SHP77 treated with DMSO at 0.1 percent for 48 hours (cell line): ENCODE measurements at places on chromosomes 7 and 10.
A peak's percentile ranks its signal among the peaks of the same experiment; 100 is the strongest.

DNA sequence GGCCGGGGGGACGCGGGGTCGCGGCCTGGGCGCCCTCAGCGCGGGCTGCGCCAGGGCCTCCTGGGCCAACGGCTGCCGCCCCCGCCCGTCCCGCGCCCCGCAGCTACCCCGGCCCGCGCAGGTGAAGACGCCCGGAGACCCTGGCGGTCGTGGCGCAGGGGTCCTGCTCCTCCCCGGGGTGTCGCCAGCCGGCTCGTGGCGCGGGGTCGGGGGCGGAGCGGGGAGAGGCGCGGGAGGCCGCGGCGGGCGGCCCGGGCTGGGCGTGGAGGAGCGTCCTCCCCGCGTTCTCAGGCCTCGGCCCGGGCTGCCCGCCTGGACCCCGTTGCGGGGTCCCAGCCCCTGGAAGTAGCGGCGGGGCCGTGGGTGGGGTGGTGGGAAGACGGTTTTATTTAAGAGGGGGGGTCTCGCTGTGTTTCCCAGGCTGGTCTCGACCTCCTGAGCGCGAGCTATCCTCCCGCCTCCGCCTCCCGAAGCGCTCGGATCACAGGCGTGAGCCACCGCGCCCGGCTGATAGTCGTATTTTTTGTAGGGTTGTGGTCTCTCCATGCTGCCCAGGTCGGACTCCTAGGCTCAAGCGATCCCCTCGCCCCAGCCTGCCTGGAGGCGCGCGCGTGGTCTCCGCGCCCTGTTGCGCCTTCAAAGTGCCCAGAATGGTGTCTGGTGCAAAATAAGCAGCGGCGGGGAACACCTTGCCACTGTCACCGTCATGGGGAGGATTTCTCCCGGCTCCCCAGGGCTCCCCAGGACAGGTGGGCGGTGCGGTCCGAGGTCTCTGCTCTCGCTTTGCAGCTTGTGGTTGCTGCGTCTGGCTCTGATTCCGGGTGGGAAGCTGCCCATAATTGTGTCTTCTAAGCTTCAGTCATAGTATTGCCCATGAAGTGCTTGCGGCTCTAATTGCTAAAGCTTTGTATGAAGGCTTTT lies 15.3 kb upstream of the SUN1 start:
- DNase-seq: no peak

GRCh38 chr7:108234281-108234680 lies 104.1 kb upstream of the LAMB4 start:
- DNase-seq: no peak

DNA sequence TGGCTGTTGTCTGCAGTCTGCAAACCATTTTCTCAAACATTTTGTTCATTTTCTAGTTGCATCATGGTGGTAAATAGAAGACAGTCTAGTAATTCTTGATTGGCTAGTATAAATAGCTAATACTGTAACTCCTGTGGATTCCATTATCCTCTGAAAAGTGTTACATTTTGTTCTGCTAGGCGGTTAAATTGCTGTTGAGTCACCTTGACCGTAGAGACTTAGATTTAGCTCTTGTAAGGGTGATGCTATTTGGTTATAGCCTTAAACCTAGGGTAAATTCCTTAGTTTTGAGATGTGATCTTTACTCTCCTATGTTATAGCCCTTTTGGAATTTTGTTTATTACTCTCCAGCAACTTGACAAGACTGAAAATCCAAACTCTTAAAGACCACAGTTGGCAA lies 58.8 kb downstream of the SHOC2 start:
- DNase-seq: no peak

DNA sequence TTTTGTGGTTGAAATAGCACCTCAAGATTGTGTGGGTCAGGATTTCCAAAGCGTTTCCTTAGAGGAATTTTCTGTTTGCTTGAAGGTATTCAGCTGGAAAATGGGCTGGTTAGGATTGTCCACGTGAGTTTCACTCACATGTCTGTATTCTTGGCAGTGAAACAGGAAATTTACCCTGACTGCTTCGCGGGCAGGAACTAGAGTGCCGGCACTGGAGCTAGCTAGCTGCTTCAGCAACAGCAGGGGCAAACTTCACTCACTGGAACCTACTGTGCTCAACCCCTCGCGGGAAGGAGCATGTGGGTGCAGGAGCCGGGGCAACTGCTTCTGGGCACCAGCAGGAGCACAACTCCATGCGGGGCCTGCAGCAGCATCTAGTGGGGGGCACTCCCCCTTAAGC lies 38.0 kb upstream of the RTKN2 start:
- DNase-seq: no peak

- DNase-seq: peak; percentile 14
Measured at GRCh38 chr10:80770239-80770638, 232.5 kb downstream of the SH2D4B start.

DNA sequence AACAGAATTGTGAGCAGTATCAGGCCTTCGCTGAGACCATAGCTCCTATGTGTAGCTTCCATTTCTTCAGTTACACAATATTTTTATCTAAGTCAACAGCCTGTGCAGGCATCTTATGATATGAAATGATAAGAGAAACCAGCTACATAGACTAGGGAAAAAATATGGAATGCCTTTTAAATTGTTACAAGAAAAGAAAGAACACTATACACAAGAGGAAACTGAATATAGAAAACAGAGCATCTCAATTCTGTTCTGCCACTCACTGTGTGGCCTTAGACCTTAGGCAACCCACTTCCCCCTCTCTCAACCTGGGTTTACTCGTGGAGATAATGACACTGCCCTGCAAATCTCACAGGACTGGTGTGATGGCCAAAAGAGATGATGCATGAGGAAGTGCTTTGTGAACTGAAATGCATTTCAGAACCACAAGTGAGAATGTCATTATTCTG lies 132.9 kb downstream of the LRRN3 start:
- no peak for DNase-seq

GRCh38 chr10:7861509-7862120 lies 43.3 kb downstream of the TAF3 start:
- DNase-seq: no peak

- no peak for DNase-seq
Measured at GRCh38 chr7:157576415-157576814, 239.6 kb downstream of the DNAJB6 start.

DNA sequence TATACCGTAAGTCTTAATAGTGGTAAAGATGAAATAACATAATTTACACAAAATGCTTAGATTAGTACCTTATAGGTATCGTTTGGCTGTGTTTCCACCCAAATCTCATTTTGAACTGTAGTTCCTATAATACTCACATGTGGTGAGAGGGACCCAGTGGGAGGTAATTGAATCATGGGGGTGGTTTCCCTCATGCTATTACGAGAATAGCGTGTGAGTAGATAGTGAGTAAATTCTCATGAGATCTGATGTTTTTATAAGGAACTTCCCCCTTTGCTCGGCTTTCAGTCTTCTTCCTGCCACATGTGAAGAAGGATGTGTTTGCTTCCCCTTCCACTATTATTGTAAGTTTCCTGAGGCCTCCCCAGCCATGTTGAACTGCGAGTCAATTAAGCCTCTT lies 426.3 kb upstream of the POT1 start:
- no peak for DNase-seq
